ENCODE measurements at places on chromosomes 5 and 9.
A peak's percentile ranks its signal among the peaks of the same experiment; 100 is the strongest.

GRCh38 chr9:76676857-76677256, 87.4 kb upstream of the PCA3 start:
- no peak for DNase-seq

GRCh38 chr9:19456996-19457692, 48.3 kb downstream of the ACER2 start:
- peak; percentile 32 for DNase-seq

DNA sequence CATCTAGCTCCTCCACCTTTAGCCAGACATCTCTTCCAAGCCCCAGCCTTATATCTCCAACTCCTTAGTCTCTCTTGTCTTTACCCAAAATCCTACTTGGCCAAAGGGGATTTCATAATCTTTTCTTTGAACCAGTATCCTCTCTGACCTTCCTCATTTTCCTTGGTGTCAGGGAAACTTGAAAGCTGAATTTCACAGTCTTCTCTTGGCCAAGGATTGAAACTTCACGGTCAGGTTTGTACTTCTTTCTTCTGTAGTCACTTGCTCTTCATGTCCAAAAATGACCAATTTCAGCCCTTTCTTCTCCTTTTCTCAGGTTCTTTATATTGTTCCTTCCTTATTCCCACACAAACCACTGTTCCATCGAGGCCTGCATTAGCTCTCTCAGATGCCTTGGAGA, 473.7 kb upstream of the KLF4 start:
- DNase-seq, result no peak

GRCh38 chr5:176352116-176352878, 9.3 kb downstream of the KIAA1191 start:
- DNase-seq, result no peak

DNA sequence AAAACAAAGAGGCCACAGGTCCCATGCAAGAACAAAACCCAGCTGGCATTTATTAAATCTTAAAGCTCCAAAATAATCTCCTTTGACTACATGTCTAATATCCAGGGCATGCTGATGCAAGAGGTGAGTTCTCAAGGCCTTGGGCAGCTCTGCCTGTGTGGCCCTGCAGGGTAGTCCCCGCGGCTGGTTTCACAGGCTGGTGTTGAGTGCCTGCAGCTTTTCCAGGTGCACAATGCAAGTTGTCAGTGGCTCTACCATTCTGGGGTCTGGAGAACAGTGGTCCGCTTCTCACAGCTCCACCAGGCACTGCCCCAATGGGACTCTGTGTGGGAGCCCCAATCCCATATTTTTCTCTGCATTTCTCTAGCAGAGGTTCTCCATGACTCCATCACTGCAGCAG, 54.4 kb upstream of the HCN1 start:
- no peak for DNase-seq

DNA sequence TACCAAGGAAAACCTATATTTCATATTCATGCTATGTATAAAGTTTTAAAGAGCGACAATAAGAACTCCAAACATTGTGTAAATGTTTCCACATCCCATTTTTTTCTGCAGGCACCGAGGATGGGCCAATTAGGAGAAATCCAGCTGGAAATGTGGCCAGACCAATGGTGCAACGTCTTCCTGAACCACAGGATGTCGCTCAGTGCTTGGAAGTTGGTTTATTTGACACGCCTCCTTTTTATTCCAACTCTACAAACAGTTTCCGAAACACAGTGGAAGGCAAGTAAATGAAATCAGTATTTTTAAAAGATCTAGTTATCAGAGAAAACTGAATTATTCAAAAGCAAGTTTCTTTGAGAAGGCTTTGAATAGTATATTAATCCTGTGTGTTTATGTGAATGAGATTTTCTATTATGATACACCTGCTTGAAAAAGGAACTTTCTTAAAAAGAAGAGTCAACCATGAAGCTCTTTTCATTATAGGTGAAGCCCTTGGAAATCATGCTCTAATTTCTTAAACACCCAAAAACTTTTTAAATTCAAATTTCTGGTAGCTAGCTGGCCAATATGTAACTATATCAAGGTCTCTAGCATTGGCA, 9.1 kb downstream of the TYRP1 start:
- DNase-seq, result no peak

DNA sequence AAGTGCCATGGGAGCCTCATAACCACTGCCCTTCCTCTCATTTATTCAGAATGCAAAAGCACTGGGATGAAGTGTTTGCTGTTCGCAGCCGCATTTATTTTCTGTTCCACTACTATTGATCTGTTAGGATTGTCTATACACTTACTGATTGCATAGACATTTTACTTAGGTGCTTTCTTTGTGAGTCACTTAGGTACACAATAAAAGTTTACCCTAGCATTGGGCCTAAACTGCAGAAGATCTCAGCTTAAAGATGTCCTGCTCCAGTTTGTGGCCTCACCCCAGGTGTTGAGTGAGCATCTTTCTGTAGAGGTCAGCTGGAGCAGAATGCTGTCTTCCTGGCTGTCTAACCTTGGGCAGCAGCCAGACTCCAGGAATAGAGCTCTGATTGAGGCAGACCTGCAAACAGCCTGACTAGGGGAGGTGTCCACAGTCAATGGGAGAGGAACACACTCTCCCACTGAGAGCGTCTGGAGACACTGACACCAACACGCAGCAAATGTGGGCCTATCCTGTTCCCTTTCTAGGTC, 54.0 kb downstream of the GPR21 start:
- no peak for DNase-seq

GRCh38 chr5:180848265-180848664, 12.8 kb downstream of the ZFP62 start:
- DNase-seq, result no peak

- no peak for DNase-seq
Measured at GRCh38 chr5:20276061-20276958, 288.3 kb upstream of the CDH18 start.

- DNase-seq, result no peak
Measured at GRCh38 chr5:172481011-172481800, 26.9 kb upstream of the SH3PXD2B start.

GRCh38 chr5:137203011-137203632, 296.0 kb downstream of the SPOCK1 start:
- no peak for DNase-seq

GRCh38 chr5:8230868-8231267, 361.9 kb downstream of the MTRR start:
- no peak for DNase-seq

DNA sequence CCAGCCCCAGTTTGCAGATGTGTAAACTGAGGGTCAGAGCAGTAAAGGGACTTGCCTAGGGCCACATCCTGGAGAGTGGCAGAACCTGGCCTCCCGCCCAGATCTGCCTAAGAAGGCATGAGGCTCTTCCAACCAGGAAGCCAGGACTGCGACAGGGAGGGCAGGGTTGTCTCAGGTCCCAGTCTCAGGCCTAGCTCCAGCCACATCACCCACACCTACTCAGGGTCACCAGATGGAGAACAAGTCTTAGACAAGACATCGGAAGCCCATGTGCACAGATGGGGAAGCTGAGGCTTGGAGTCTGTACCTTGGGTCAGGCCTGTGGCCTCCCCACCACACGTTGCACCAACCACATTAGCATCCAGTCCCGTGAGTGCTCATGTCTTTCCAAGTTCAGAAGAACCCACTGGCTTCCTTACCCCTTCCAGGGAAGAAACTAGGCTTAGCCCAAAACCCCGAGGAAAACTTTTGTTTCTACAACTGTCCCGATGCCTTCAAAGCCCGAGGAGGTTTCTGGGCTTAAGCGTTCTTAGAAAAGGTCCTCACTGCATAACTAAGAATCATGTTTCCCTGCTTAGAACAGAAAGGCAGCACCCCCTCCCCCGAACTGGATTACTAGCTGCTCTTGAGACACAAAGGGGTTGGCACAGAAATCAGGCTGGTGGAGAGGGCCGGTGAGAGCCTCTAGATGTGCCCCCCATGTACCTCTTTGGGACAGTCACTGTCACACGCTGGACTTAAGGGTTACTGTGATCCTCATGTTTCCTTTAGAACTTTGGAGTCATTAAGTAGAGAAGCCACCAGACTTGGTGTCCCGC, 2.2 kb downstream of the FAM78A start:
- DNase-seq, result no peak

DNA sequence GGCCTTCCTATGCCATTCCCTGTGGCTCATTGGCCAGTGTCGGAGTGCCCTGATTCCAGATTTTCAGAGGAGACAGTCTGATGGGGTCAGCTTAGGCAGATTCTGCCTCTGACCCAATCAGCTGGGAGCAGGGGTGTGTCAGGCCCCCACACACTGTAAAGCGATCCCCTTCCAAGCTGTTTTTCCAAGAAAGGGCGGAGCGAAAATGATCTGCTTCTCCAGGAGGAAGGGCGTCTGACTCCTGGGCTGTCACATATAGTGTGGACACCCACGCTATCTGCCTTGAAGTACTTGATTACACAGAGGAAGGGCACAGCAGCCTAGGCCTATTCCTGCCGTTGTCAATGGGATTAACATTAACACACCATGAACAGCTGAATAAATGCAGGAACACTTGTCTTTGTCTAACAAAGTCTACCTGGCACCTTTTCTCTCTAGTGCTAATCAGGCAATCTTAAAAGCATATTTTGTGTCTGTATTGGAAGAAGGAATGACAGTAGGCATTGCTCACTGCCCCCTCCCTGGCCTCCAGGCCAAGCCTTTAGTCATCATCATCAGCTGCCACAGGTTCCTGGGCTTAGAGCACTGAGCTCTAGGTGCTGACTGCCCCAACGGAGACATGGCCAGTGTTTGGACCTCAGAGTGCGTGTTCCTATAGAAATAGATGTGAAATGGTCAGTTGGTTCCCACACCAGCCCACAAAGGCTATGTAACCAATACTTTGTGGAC, 218.7 kb downstream of the MELK start:
- DNase-seq, result no peak

- DNase-seq, result no peak
Measured at GRCh38 chr9:116482740-116483139, 204.4 kb upstream of the TRIM32 start.

- no peak for DNase-seq
Measured at GRCh38 chr5:42908086-42908485, 96.4 kb upstream of the SELENOP start.

DNA sequence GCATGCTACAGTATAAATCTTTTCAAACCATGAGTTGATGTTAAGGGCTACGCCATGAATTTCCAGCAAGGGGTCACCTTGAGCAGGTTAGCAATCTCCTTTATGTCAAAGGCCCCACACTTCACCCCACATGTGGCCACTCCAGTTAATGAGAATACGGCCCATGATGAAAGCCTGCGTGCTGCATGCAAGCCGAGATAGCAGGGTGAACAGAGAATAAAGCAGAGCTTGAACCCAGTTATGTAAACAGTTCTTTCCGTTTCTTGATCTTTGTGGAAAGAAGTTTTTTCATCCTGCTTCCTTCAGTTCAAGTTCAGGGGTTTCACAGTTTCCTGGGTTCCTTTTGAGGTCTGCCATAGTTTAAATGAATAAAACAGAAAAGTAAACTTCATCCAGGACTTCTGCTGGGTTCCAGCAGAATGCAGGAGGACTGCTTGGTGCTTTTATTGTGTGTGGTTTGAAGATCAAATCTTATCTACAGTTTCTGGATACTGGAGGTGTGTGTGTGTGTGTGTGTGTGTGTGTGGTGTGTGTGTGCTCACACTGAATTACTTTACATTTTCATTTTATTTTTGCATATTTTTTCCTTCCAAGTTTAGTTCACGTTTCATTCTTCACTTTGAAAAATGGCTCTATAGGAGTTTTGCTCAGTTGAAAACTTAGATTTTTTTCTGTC, 87.1 kb downstream of the HMHB1 start:
- DNase-seq, result no peak

- DNase-seq, result no peak
Measured at GRCh38 chr5:137292461-137293027, 206.6 kb downstream of the SPOCK1 start.

GRCh38 chr5:75558221-75558620, 46.5 kb downstream of the POLK start:
- DNase-seq, result no peak

DNA sequence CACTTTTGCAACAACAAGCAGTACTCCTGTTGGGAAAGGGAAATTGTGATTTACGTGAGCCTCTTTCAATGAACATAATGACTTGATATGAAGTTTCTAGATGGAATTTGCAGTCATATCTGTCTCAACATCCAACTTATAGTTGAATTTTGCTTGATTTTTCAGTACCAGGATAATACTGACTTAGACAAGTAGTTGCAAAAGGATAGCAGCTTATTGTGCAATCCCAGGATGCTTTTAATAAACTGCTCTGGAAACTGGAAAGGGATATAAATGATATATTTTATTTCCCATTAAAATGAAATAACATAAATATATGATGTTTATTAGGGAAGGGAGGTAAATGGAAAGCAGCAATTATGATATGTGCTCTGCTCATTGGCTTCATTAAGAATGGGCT, 174.4 kb upstream of the RGMB start:
- no peak for DNase-seq

- DNase-seq, result no peak
Measured at GRCh38 chr9:4760122-4760521, 19.1 kb upstream of the AK3 start.

DNA sequence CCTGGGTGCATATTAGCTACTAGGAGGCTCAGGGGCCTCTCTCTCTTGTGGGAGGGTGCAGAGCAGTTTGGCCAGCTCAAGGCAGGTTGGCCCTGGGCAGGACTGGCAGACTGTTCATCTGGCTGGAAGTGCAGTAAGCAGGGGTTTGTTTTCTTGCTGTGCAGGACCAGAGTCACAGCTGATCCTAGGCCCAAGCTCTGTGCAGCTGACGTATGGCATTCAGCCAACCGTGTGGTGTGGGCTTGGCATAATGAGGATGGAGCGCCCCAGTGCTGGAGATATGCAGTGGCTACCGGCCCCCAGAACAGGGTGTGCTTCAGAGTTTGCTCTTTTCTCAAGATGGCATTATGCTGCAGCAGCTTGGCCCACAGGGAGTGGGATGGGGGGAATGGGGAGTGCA, 31.0 kb upstream of the PHF24 start:
- no peak for DNase-seq

GRCh38 chr5:1401536-1402138, 43.6 kb downstream of the SLC6A3 start:
- DNase-seq, result no peak

DNA sequence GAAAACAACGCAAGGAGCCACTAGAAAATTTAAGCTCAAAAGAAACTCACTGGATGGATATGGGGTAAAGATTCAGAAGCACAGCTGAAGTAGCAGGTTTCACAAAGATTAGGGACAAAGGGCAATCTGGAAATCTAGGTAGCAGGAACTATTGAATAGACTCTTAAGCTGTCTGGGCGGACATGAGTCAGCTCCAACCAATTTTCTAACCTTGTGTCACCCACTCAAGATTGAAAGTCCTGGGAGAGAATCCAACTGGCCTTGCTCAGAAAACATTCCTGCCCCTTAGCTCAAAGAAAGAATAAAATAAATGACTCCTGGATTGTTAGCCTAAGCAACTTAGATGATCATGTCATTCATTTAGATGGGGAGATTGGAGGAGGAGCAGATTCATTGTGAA, 69.2 kb downstream of the STK32A start:
- DNase-seq, result no peak

GRCh38 chr9:83962165-83962564, 17.9 kb downstream of the HNRNPK start:
- no peak for DNase-seq

- no peak for DNase-seq
Measured at GRCh38 chr5:148511810-148512347, 128.1 kb downstream of the FBXO38 start.

- no peak for DNase-seq
Measured at GRCh38 chr9:129561594-129562281, 59.2 kb downstream of the C9orf50 start.

- no peak for DNase-seq
Measured at GRCh38 chr5:31346896-31347551, 153.5 kb downstream of the CDH6 start.

GRCh38 chr9:116491659-116492058, 195.4 kb upstream of the TRIM32 start:
- DNase-seq, result no peak

Measured in stimulated activated CD8-positive, alpha-beta memory T cell treated with anti-CD3 and anti-CD28 coated beads, Interleukin-7, amount 100 ng/mL, for 1 hour (primary cell).